ENCODE measurements at places on chromosomes 3 and 15. TPM values are rescaled to one million over a fixed set of nuclear protein-coding genes. Genes with fewer than 3 reads are reported as not detected.

Gene SLC28A2
- not detected for polyA plus RNA-seq

Gene DUOXA2
- polyA plus RNA-seq: not detected

Gene MYRIP
- polyA plus RNA-seq: 4.3 TPM

Gene VPS39
- polyA plus RNA-seq: 45.8 TPM

Gene ATRIP
- polyA plus RNA-seq: 5.9 TPM

Gene CHRNA7
- polyA plus RNA-seq: 1.8 TPM

Gene RASSF1
- 25.5 TPM for polyA plus RNA-seq

Gene GPR62
- polyA plus RNA-seq: 8.9 TPM

Gene SI
- polyA plus RNA-seq: not detected

Gene MYZAP
- polyA plus RNA-seq: 0.51 TPM

Gene ELL3
- polyA plus RNA-seq: 10.6 TPM

Gene CD276
- polyA plus RNA-seq: 94.2 TPM

DNA sequence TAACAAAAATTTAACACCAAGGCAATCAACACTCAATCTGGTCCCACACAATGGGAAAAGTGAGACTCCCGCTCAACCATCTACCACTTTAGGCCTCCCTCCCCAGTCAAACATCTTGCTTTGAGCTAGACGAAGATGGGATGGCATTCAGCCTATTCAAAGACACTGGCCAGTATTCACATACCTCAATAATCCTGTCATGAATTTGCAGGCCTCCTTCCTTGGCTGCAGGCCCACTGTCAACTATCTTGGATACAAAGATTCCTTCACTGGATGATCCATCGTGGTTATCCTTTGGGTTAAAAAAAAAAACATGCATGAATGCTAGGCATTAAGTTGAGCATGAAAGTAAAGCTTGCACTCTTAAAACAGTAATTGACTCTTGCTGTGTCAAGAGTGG lies 22.6 kb downstream of the PDZRN3 start:
- DNase-seq: no peak

DNA sequence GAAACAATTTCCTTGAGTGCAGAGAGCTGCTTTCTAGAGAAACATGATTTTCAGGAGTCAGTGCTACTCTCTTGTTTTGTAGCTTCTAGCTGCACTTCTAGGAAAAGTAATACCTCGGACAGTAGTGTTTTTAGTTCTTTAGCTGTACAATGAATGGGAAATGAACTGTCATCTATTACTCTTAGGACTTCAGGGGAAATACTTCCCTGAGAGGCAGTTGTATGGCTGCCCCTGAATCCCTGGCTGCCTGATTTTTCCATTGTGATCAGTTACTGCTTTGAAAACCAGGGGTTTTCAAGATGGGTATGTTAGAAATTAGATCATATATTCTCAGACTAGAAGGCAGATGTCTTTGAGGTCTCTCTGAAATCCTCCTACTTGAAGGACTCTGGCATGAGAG lies 200.3 kb upstream of the SEMA6D start:
- no peak for DNase-seq

DNA sequence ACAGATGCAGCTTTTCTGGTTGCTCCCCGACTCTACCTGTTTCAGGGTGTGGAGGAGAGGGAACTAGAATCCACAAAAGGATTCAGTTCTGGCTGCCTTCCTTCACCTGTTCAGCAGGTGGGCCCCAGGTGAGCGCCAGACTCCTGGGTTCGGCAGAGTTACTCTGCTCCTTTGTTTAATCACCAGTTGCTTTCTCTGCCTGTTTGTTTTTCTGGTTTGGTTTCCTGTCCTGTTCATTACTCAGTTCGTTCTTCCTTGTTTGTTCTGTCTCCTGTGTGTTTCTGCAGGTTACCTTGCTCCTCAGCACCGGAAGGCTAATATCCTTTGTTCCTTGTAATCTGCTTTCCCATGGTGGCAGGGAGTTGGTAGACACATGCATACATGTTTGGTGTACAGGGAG lies 508.5 kb upstream of the ATP11B start:
- no peak for DNase-seq

DNA sequence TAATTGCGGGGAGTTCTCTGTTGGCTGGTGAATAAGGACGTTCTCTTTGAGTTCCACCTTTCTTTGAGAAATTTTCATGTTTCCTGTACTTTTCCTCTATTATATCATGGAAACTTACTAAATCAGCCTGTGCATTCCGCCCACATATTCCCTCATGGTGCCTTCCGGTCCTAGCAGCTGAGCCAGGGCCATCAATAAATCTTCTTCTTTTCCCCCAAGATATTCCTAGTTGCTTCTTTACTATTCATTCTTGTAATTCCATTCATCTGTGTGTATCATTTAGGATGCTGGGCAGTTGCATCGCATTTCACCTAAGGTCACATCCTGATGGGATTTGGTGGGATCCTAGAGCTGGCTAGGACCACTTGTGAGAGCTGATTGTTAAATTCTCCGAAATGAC lies 139.2 kb downstream of the RBMS3 start:
- no peak for DNase-seq

DNA sequence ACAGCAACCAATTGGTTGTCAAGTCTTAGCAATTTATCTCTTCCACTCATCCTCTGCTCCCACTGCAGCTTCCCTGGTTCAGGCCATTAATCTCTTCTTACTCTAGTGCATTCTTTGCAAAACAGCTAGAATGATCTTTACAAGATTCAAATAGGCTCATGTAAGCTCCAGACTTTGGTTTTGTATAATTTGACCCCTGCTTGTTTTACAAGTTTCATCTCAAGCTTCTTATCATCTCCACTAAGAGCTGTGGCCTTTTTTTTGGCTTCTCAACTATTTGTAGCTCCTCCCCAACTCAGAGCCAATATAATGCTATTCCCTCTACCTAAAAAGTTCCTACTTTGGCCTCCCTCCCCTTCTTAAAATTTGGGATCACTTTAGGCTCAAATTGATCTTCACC lies 121.8 kb downstream of the GOLIM4 start:
- no peak for DNase-seq

- peak; percentile 41 for DNase-seq
Measured at GRCh38 chr3:108103886-108104797, 13.3 kb upstream of the CD47 start.

- DNase-seq: no peak
Measured at GRCh38 chr3:188234132-188234531, 80.2 kb downstream of the LPP start.

DNA sequence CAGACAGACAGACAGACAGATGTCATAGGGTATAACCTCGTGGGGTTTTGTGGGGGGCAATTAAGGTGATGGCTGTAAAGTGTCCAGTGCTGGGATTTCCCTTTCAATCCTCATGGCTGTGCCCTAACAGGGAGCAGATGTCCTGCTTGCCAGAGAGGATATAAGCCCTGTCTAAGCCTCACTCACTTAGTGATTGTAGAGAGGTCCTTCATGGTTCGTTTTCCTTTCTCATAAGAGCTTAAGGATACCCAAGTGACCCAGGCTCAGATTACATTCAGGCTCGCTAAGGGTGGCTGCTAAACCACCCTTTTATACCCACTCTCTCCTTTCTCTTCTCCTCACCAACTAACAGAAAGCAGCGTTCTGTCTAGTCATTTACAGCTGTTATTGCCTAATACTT lies 19.2 kb downstream of the LYSMD2 start:
- no peak for DNase-seq

- no peak for DNase-seq
Measured at GRCh38 chr3:77524463-77524862, 484.6 kb downstream of the ROBO2 start.

GRCh38 chr3:38043486-38043885 lies 4.5 kb downstream of the DLEC1 start:
- no peak for DNase-seq

GRCh38 chr3:143885780-143886427 lies 37.6 kb upstream of the SLC9A9 start:
- DNase-seq: no peak

GRCh38 chr3:144921710-144922109 lies 950.1 kb downstream of the DIPK2A start:
- peak; percentile 57 for DNase-seq

- DNase-seq: peak; percentile 65
Measured at GRCh38 chr15:70343961-70344621, 246.4 kb upstream of the TLE3 start.

DNA sequence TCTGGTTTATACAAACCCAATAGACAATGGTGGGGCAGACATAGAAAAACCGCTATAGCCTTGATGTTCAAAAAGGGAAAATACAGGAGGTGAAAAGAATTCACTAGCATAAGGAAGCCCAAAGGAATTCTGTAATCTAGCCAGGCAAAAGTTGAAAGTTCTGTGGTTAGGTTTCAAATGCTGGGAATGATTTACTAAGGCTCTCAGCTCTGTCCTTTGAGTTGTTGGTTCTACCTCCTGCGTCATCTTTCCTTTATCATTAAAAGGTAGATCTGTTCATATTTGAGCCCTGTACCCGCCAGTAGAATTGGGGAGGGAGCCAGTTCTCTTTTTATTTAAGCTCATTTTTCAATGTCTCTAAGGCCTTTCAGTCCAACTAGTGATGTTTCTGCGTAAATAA lies 866.5 kb downstream of the IGSF11 start:
- DNase-seq: peak; percentile 1

- no peak for DNase-seq
Measured at GRCh38 chr15:71688509-71689094, 121.8 kb upstream of the NR2E3 start.

DNA sequence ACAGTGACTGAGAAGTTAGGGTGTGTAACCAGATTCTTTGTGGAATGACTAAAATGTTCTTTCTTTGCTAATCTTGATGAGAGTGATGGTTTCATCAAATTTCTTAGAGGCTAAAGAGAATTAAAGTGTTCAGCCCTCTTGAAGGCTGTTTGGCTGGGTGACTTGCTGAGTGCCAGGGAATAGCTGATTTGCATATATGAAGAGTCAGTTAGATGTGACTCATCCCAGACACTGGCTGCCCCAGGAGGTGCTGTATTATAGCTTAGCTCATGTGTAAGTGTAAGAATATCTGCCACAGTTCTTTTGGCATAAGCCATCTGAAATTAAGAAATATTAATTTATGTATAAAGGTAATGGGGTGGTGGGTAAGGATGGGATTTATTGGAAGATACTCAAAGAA lies 535.1 kb downstream of the NLGN1 start:
- no peak for DNase-seq

DNA sequence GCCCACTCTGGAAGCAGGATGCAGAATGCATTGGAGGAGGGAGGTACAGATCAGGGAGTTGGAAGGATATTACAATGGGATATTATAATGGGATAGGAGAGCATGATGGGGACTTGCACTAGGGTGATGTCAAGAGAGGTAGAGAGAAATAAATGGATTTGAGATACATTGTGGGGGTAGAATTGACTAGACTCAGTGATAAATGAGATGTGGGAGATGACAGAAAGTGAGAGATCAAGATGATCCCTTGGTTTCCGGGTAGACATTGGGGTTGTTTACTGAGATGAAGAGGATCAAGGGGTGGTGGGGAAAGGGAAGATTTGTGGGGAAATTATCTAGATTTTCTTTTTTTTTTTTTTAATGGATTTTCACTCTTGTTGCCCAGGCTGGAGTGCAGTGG lies 42.7 kb downstream of the BFSP2 start:
- no peak for DNase-seq

- DNase-seq: no peak
Measured at GRCh38 chr3:151896246-151897012, 23.0 kb downstream of the SUCNR1 start.

GRCh38 chr3:153619268-153619667 lies 457.2 kb downstream of the RAP2B start:
- DNase-seq: peak; percentile 44

- DNase-seq: no peak
Measured at GRCh38 chr15:37362414-37362813, 262.1 kb upstream of the MEIS2 start.

DNA sequence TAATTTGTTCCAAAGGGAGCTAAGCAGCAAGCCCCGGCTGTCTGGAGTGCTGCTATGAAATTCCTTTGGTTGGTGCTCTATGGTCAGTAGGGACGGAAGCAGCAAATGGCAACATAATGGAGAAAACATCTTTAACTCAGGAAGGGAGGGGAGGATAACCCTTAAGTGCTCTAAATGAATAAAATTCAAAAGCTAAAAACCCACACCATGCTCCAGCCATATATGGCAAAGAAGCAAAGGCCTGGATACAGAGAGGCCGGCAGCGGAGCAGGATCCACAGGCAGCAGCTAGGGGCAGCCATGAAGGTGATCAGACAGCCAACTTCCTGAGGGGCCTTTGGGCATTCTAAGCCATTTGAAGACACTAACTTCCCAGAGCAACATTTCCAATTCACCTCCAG lies 38.9 kb downstream of the IL17RD start:
- no peak for DNase-seq

GRCh38 chr3:159831466-159831865 lies 157.2 kb upstream of the IL12A start:
- no peak for DNase-seq

DNA sequence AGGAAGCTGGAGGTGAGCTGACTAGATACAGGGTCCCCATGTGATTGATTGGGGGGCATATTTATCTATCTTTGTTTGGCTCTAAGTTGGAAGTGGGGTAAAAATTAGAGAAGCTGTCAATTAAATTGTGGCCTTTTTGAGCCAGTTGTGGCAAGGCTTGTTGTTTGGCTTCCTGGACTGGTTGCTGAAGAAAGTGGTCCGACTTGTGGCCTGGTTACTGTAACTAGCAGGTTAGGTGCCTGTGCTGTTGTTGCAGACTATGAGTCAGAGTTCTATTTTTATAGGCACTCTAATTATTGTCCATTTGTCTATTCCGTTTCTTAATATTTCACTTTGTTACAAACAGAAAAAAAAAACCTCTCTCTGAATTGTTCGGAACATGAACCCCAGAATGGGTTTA lies 129.1 kb upstream of the CNTN6 start:
- no peak for DNase-seq

DNA sequence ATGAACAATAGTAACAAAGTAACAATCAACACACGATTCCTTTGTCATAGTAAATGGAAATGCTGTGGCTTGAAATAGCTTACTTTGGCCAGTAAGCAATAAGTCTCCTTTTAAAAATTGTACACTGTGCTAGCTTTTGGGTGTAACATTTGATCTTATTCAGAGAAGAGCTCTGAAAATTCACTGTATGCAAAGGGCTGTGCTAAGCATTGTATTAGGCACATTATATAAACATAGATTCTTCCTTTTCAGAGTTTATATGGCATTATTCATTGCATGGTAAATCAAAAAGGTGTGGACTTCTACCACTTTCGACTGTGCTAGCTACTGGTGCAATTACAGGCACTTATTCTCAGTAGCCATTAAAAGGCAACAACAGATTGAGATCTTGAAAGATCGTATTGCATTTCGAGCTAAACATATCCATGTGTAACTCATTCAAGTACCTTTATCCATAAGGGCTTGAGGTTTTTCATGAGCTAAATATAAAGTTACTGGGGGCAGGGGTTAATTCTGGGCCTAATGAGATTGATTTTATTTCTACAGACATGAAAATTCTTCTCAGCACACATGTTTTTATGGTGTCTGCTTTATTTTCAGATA lies 246.8 kb downstream of the NR1D2 start:
- DNase-seq: no peak

DNA sequence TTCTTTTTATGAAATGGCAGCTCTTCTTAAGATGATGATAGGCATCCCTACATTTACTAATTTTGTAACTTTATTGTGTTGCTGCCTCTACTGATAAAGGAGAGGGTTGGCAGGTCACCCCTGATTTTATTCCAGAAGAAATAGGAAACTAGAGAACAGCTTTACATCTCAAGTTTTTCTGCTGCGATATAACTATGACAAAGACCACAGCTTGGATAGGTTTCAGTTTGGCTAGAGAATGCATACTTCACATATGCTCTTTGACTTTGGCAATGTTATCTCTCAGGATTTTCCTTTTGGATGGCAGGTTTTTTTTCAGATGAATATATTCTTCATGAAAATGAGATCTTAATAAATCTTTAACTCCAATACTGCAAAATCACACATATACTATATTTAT lies 395.3 kb upstream of the GOLIM4 start:
- DNase-seq: peak; percentile 98

GRCh38 chr3:175741951-175742350 lies 882.8 kb downstream of the NAALADL2 start:
- no peak for DNase-seq
